ENCODE measurements at places on chromosomes 7 and 10.

DNA sequence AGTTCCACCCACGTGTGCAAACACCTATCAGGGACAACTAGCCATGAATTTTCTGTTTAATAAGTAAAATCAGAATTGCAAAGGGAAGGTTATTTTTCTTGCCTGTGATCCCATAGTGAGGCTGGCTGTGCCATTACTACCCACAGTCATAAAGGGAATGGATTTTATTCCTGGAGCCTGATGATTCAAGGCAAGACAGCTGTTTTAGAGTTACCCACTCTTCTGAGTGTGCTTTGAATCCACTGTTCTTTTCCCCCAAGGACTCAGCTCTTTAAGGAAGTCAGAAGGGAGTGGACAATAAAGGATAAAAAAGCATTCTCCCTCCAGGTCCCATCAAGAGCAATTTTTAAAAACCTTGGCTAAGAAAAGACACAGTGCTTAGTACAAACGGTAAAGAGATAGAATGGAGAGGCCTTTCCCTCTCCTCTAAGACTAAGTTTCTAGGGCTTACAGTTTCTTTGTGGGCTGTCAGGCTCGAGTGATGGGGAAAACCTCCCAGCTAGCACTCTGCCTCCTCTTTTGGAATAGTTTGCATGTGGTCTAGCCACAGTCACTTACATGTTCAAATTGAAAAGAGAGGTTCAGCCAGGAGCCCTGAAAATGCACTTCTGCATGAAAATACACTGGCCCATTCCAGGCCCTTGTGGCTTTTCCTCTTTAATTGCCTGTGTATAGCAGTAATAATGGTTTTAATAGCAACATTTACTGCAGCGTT lies 5.1 kb upstream of the LRRC4 start:
- no peak for DNase-seq

GRCh38 chr10:72170263-72170662 lies 45.5 kb upstream of the ANAPC16 start:
- DNase-seq: no peak

- no peak for DNase-seq
Observed at GRCh38 chr10:96850825-96851224, 18.7 kb downstream of the LCOR start.

DNA sequence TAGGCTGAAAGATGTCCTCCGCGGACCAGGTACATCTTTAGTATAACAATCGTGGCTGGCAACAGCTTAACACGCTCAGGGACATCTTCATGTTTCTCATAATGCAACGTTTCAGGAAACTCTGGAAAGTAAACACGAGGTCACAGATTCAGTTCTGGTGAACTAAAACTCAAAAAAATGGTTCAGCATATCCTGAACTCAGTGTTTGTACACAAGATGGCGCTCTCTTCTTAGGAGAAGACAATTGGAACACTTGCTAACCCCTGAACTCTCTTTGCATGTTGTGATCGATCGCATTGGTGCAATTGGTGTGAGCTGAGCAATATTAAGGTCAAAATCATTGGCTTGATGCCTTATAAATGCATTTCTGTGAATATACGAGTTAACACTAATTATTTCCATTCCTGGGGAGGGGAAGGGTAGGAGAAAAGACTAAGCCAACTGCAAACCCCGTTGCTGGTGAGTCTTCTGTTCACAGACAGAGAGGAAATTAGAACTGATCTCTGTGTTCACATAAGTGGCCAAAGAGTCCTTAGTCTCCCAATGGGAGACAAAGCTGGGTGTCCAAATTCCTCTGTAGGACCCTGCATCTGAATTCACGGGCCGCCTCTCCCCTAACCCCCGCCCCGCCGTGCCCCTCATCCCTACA lies 52.6 kb upstream of the FAM180A start:
- no peak for DNase-seq

GRCh38 chr10:15316145-15316544 lies 54.9 kb downstream of the FAM171A1 start:
- DNase-seq: no peak

DNA sequence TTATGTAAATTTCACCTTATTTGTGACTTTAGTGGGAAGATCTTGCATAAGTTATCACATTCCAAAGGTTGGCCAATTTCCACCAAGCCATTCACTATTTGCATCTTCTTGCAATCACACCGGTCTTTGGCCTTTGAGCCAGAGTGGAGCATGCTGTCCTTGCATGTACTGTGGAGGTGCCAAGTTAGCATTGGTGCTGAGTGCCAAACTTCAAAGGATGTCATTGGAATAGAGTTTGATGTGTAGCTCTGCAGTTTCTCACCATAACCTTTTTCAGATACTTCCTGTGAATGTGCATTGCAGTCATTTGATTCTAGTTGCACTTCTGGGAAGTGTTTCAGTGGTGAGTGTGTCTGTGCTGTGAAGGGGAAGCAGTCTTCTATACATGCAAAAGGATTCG lies 620.6 kb downstream of the SUGCT start:
- DNase-seq: no peak

DNA sequence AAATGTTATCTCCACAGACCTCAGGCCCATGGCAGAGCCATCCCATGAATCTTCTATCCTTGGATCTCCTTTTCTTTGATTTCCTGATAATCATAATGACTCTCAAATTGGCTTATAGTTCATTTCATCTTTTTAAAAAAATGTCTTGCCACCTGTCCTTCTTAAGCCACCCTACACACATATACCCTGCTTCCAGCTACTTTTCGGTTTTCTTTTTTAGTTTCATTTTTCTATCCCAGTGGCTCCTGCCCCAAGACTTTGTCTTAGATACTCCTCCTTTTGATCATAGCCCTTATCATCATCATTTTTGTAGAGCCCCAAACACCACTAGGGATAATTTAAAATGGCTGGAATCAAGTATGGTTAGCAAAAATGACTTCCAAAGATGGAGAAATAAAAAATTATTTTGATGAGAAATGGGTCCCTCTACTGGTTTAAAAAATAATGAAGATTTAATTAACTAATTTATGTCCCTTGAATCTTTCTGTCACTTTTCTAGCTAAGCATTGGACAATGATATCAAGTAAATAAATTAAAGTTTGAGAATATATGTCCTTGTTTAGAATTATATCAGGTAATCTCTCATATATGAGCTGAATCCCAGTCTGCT lies 277.3 kb upstream of the SEMA3D start:
- no peak for DNase-seq

- peak; percentile 48 for DNase-seq
Observed at GRCh38 chr10:124612611-124613498, 131.3 kb downstream of the FAM53B start.

GRCh38 chr7:105677410-105677730 lies 96.1 kb upstream of the EFCAB10 start:
- DNase-seq: no peak

- DNase-seq: no peak
Observed at GRCh38 chr10:97612386-97612785, 20.9 kb downstream of the MORN4 start.

DNA sequence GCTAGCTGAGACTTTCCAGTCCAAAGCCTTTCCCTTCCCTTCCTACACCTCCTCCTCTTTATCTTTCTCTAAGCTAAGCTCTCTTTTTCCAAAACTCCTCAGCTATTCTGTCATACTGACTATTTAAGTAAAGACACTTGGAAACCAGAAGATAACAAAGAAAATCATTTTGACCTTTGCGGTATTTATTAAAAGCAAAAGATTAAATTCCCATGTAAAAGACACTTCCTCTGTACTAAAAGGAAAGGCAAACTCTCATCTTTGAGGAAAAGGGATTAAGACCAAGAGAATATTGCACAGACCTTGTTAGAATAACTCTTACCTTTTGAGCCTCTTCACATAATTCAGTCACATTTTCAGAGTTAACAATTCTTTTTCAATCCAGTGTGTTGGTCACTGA lies 15.8 kb downstream of the ST8SIA6 start:
- no peak for DNase-seq

DNA sequence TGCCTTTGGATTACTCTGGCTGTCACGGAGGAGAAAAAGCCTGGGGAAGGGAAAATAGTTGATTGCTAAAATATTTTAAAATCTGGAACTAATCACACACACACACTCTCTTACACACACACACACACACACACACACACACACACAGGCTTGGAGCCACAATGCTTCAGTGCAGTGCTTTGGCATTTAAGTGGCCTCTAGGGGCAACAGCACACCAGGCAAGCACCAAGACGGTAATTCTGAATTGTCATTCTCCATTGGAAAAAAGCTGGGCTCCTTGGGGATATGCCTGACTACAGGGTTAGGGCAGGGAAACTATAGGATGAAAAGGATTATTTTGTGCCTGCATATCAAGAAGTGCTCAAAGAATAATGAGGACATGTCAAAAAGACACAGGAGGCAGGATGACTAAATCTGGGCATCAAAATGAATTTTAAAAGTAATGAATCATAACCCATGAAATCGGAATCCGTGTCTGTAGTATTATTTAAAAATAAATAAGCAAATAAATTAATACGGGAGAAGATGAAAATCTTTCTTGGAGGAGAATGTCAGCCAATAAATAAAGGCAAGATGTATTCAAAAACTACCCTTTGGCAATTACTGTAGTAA lies 30.4 kb upstream of the DDC start:
- no peak for DNase-seq

GRCh38 chr7:33748793-33749192 lies 156.5 kb upstream of the BMPER start:
- DNase-seq: no peak

DNA sequence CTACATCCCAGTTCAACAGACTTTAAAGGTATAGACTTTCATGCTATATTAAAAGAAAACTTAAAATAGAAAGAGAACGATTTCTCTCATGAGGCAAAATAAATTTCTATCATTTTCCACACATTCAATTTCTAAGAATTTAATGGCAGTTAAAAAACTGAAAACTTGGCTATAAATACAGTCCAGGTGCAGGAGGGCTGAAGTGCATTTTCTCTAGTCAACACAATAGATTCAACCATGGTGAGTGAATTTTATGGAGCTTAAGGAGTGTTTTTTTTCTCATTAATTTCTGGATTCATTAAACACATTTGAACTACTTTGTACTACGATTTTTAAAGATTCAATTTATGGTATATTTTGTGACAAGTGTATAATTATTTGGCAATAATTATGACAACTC lies 240.8 kb upstream of the SLC26A5 start:
- DNase-seq: no peak

- DNase-seq: no peak
Observed at GRCh38 chr7:123393623-123394022, 140.8 kb downstream of the IQUB start.

DNA sequence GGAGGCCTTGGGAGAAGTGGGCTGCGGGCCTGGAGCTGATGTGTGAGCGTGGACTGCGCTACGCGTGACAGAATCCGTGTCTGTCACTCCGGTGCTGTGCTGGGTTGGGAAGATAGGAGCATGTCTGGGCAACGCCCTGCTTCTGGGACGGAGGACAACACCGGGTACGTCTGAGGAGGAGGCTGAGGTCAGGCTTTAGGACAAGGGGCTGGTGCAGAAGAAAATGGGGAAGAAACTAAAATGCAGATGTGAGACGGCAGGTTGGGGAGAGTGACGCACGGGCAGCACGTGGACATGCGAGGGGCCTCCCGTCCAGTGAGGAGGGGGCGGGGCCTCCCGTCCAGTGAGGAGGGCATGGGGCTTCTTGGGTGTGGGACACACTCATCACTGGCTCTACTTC lies 207.4 kb downstream of the DNAJB6 start:
- no peak for DNase-seq

GRCh38 chr10:96118604-96119450 lies 11.3 kb upstream of the ZNF518A start:
- DNase-seq: no peak

- DNase-seq: no peak
Observed at GRCh38 chr7:159047536-159047935, 97.1 kb downstream of the VIPR2 start.

- DNase-seq: no peak
Observed at GRCh38 chr10:98611436-98611835, 164.7 kb upstream of the HPS1 start.

GRCh38 chr10:116049158-116049973 lies 223.6 kb downstream of the GFRA1 start:
- no peak for DNase-seq

DNA sequence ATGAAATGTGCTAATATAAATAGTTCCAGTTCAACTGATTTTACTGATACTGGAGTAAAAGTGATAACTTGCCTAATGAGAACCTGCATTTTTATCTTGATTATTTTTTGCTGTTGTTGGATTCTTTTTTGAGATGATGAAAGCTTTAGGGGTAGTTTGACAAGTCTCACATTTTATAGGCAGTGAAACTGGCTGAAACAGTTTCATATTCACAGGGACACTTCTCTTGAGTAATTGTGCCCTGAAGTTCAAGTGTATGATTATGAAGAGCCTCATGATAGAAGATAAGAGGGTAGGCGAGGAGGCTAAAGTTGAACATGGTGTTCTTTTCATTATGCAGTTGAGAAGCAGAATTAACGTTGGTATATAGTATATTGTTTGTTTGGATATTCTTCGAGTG lies 5.1 kb downstream of the AUTS2 start:
- no peak for DNase-seq

GRCh38 chr7:50213622-50214017 lies 90.9 kb upstream of the IKZF1 start:
- no peak for DNase-seq

DNA sequence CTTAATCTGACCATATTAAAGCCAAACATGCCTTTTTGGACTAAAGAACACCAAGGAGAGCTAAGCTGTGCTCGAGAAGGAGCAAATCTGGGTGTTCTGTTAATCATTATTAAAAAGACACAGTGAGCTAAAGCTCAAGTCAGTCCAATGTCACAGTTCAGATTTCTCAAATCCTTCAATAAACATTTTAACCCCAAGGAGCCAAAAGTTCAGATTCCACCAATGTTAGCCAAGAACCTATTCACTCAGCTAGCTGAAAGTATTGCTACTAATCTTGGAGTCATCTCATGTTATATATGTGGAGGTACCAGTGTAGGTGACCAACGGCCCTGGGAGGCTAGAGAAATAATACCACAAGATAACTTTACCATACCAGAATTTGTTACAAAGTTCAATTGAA lies 14.5 kb upstream of the ZNF33B start:
- no peak for DNase-seq

DNA sequence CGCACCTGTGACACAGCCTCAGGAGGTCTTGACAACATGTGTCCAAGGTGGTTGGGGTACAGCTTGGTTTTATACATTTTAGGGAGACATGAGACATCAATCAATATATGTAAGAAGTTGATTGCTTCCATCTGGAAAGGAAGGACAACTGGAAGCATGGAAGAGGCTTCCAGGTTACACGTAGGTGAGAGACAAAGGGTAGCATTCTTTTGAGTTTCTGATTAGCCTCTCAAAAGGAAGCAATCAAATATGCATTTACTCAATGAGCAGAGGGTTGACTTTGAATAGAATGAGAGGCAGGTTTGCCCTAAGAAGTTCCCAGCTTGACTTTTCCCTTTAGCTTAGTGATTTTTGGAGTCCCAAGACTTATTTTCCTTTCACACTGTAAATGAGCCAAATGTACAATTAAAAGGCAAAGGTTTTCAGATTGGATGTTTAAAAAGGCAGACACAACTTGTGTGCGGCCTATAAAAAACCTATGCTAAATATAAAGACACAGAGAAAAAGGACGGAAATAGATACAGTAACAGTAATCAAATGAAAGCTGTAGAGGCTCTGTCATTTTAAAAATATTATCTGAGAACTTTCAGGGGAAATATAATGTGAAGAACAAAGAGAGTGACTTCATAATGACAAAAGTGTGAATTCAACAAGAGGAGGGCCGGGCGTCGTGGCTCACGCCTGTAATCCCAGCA lies 65.7 kb upstream of the LANCL2 start:
- DNase-seq: no peak

- no peak for DNase-seq
Observed at GRCh38 chr10:98357194-98357822, 57.7 kb downstream of the PYROXD2 start.

- no peak for DNase-seq
Observed at GRCh38 chr7:30553141-30553540, 41.5 kb upstream of the GARS1 start.

- DNase-seq: no peak
Observed at GRCh38 chr7:132457658-132458057, 118.6 kb downstream of the PLXNA4 start.
